Activated CD4-positive, CD25-positive, alpha-beta regulatory T cell treated with anti-CD3 and anti-CD28 coated beads, Interleukin-2, amount 50 U/mL, for 16 hours (primary cell): ENCODE measurements at places on chromosomes 4 and X.

DNA sequence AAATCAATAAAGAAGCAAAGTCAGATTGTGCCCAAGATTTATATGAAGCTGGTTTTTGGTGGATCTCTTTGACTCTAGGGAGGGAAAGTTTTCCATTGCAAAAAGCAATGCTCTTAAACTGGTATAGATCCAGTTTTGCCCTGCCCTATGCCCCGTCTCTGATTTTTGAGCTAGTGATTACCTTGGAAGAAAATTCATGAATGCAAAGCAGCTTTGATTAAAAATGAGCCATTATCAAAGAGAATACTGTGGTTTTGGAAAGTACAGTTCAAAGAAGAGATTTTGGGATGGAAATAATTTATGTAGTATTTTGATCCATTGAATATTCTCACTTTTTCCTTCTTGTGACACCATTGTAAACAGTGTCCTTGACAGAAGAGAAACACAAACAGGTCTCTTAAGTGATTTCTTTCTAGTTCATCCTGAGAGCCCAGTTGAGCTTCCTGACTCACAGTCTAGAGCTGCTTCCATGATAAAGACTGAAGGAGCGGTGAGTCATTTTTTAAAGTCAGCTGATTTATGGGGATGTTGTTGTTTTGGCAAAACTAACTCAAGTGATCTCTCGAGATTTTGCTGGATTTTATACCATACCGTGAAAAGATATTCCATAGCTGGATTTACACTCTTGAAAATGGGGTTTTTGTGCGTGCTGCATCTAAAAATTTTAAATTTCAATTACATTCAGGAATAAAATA, 76.7 kb downstream of the AFF1 start:
- no peak for DNase-seq

GRCh38 chr4:3389233-3390215, 52.2 kb upstream of the HGFAC start:
- DNase-seq, result no peak

DNA sequence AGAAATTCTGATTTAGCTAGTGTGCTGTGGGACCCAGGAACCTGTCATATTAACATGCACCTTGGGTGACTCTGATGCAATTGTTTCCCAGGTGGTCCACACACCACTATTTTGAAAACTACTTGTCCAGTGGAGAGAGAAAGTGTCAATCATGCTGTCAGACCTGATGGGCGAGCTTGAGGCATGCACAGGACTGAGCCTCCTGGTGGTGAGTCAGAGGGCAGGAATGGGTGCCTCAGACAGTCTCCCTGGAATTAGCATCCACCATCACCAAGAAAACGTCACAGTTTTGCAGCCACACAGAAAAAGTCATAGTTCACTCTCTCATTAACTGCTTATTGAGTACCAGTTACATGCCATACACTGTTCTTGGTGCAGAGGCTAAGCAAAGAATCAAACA, 181.8 kb upstream of the MAOA start:
- no peak for DNase-seq

- no peak for DNase-seq
Observed at GRCh38 chr4:152385551-152385950, 150.3 kb downstream of the FBXW7 start.
